Bone marrow (tissue), 2 donors: ENCODE measurements at places on chromosomes 6 and 20.

DNA sequence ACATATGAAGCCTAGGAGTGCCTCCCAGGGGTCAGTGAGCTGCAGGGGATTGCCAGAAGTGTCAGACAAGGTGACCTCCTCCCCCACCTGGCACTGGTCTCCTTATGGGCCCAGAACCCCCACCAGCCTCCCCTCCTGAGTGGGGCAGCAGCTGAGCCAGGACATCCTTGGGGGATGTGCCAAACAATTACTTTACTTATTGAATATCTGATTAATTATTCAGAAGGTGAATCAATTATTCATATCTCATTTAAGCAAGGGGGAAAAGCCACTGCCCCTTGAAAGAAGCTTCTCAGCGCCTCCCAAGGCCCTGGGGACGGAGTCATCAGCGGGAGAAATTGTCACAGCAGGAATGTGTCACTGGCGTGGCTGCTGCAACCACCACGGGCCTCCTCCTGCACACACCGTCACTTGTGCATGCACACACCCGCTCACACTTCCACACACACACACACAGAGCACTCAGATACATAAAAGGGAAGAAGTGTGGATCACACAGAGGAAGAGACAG, 123.4 kb upstream of the MAFB start:
- DNase-seq, result no peak

GRCh38 chr6:69917834-69918233, 51.5 kb downstream of the COL19A1 start:
- DNase-seq, result no peak

DNA sequence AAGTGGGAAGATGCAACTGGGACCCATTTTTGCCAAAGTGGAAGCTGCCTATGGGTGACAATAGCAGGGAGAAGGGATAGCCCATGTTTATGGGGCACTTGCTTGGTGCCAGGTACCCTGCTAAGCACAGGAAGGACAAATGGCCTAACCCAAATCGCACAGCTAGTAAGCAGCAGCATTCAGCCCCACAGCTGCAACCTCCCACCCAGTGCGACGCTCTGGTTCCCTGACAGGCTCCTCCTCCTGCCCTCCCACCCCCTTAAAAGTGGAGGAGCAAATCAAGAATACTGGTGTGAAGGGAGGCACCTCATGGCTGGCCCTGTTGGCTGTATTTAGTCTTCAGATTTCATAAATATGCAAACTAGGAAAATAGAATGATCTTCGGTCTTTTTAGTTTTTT, 76.2 kb downstream of the RIN2 start:
- no peak for DNase-seq

- DNase-seq, result no peak
Measured at GRCh38 chr6:21767891-21768648, 174.5 kb downstream of the SOX4 start.

GRCh38 chr20:32208499-32209154, 947 bp downstream of the POFUT1 start:
- DNase-seq, result no peak

- no peak for DNase-seq
Measured at GRCh38 chr6:47344022-47344421, 34.3 kb upstream of the TNFRSF21 start.

DNA sequence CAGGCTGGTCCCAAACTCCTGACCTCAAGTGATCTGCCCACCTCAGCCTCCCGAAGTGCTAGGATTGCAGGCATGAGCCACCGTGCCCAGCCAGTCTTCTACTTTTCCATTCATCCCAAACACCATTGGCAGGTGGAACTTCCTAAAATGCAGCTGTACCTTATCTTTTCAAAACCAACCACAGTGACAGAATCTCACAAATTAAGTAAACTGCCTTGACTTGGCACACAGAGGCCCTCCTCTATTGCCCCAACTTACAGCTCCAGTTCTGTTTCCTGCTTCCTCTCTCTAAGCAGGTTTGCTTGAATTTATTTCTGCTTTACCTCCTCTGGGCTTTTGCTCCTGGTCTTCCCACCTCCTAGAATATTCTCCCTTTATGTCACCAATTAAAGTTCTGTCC, 7.6 kb downstream of the MYB start:
- DNase-seq, result no peak

GRCh38 chr6:169926617-169927417, 175.4 kb downstream of the ERMARD start:
- DNase-seq, result no peak

DNA sequence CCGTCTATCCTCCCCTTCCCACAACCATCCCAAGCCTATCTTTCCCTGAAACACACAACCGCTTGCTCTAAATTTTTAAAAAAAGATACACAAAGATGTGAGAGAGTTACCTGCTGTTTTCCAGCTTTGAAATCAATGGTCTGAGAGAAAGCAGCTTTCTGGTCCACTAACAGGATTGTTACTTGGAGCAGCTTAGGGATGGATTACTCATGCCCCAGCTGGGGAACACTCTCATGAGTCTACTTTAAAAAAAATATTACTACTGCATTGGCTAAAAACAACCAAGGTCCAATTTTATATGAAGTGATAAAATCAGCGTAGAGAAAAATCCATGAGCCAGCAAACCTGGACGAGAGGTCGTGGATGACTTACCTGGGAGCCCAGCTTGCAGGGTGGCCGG, 29.6 kb upstream of the FOXC1 start:
- no peak for DNase-seq

DNA sequence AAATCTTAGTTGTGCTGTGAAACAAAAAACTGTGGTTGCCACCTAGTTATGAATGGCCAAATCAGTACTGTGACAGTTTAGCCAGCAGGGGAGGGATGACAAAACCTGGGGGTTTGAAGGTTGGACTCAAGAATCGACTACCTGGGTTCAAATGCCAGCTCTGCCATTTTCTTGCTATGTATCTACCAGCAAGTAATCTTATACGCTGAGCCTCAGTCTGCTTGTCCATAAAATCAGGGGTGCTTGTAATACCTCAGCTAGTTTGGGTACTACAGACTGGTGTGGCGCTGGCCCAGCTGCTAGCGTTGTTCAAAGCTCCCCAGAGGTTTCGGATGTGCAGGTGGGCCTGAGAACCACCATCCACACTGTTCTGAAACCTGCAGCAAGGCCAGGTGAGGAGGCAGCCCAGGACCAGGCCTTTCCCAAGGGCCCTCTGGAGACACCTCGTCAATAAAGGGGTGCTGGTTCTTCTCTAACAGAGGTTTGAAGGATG, 40.4 kb downstream of the TRAM2 start:
- no peak for DNase-seq

GRCh38 chr6:101961357-101961756, 567.8 kb downstream of the GRIK2 start:
- no peak for DNase-seq

DNA sequence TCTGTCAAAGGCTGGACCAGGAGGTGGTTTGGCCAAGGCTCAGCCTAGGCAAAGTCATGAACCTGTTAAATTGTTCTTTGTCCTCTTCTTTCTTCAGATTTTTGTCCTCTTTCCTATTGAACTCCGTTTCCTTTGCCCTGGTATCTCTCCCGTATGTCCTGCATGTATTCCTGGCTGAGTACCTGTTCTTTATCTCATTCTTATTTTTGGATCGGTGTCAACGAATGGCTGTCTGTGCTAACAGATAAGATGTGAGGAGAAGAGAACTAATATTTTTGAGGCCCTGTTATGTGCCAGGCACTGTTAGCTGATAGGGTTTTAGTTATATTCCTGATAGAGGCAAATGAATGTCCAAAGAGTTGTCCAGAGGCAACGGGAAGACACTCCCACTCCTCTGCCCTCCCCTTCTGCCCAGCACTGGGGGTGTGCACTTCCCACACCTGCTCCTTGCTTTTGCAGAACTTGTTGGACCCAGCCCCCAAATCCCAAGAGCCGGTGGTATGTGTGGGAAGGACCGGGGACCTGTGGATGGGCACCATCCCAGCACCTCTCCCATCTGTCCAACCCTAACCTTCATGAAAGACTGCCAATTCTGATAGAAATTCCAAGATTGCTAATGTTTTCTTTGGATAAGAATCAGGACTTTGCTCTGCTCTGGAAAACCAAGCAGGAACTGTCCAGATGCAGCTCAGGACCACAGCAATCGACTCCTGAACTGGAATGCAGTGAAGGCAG, 20.6 kb downstream of the MMP24OS start:
- DNase-seq, result no peak

DNA sequence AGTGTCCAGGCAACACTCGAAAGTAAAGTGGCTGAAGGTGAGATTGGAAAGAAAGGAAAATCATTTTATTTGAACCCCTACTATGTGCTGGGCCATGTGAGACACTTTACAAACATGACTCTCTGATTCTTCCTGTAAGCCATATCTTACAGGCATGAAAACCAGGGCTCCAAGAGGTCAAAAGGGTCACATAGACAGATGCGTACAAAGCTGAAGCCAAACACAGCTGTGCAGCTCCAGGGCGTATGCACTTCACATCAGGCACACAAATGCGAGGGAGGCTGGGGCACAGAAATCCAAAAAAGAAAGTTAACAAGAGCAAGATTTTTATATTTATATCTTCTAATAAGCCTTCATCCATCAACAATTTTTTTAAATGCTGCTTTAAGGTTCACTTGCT, 176.5 kb downstream of the PHACTR1 start:
- DNase-seq, result no peak

- no peak for DNase-seq
Measured at GRCh38 chr6:17998442-17998841, 11.0 kb upstream of the KIF13A start.

DNA sequence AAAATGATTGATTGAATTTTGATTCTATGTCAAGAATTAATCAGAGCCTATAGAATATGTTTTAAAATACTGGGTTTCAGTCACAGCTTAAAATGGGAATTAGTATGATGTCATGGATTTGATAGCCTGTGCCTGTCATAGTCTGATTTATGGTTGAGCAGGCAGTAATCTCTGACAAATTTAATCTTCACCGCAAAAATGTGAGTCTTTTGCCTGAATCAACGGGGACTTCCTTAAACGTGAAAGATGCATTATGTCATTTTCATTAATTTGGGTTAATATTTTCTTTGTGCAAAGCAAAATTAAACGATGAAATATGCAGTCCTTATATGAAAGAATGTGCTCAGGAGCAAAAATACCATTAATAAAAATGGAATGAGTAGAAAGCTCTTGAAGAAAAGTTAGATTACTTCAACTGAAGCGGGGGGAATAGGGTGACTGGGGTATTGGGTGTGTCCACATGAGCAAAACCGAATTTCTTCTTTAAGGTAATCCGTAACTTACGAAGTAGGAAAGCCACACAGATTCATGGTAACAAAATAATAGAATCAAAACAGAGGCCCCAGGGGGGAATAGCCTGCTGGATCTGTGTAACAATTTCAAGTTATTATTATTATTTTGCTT, 339.6 kb upstream of the NOX3 start:
- DNase-seq, result no peak

GRCh38 chr6:96685702-96686101, 122.8 kb downstream of the FHL5 start:
- no peak for DNase-seq

- no peak for DNase-seq
Measured at GRCh38 chr20:45752746-45753145, 30.6 kb downstream of the SPINT4 start.

DNA sequence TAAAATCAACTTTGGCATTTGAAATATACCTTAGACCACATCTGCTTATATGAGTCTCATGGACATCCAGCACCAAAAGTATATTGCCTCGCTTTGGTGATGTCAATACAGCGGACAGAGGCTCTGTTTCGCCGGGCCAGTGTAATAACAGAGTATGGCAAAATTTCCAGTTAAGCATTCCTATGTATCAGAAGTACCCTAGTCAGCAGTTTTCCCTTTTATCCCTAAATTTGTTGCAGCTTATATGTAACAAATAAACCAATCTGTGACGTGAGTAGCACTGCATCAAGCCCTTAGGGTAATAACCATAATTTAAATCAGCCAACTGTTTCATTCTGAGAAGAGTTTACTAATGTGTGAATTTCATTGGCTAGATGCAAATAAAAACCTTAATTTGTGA, 585.5 kb upstream of the ADGRB3 start:
- DNase-seq, result no peak

DNA sequence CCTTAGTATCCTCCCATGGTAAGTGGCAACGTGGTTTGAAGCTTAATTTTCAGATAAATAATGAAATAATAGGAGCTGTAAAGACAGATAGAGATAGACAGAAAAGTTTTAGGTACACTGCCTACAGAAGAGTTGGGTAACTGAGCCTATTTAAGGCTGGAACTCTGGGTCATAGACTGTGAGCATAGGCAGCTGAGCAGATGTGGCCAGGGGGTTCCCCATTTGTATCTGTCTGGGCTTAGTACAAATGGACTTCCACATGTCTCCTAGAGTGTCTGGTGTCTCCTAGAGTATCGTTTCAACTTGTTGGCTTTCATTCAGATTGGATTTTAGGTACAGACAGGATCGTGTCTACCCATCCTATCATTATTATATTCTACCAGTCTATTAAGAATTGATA, 649.8 kb downstream of the DHX35 start:
- DNase-seq, result no peak

DNA sequence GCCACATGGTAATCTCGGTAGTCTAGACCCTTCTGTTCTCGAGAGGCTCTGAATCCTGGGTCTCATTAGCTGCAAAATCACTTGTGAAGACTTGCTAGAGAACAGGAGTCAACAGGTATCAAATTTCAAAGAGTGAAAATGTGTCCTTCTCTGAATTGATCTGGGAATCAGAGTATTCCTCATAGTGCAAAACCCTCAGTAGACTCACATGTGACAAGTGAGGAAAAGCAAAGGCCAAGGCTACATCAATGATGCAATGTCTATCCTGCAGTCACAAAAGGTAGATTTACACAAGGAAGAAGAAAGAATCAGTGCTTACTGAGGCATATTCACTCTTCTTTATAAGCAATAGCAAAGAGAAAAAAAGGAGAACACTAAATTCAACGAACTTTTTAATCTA, 1220.0 kb upstream of the GJE1 start:
- no peak for DNase-seq

GRCh38 chr6:24060982-24061754, 64.8 kb upstream of the NRSN1 start:
- no peak for DNase-seq
